Stimulated activated CD4-positive, alpha-beta T cell treated with anti-CD3 and anti-CD28 coated beads, Interleukin-2, amount 100 ng/mL, for 4 hours (primary cell): ENCODE measurements at places on chromosomes 7 and 10.

DNA sequence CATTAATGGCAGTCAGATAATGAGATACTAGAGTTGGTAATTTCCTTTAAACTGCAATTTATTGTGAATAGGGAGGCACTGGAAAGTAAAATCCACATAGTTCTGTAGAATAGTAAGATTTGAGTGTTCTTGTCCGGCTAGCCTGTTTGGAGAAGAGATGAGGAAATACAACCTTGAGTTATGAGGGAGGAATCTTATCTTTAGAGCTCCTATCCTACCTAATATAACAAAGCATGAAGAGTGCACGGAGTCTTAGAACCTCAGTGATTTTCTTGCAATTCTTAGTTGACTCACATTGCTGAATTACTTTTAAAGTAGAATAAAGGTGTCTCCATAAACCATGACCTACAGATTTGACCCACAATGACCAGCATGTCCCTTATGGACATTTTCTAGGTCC is 73.4 kb downstream of the ATAD1 start:
- no peak for DNase-seq

DNA sequence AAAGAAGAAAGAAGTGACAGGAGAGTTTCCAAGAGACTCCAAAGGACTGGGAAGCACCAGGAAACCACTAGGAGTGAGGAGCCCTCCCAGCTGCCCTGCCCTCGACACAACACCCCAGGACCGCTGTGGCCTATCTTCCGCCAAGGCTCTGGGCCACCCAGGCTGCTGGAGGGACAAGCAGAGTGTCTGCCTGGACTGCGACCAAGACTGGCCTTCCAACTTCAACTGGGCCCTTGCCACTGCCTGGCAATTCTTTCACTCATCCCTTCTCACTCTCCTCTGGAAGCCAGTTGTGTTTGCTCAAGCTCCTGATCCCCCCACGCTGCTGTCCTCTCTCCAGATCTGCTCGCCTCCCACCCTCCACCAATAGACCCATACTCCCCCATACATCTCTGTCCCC is 10.2 kb downstream of the KIAA1549 start:
- no peak for DNase-seq

- no peak for DNase-seq
Measured at GRCh38 chr7:27205325-27206280, 5.7 kb upstream of the HOXA13 start.

GRCh38 chr7:106339513-106340246 is 54.9 kb upstream of the NAMPT start:
- no peak for DNase-seq

DNA sequence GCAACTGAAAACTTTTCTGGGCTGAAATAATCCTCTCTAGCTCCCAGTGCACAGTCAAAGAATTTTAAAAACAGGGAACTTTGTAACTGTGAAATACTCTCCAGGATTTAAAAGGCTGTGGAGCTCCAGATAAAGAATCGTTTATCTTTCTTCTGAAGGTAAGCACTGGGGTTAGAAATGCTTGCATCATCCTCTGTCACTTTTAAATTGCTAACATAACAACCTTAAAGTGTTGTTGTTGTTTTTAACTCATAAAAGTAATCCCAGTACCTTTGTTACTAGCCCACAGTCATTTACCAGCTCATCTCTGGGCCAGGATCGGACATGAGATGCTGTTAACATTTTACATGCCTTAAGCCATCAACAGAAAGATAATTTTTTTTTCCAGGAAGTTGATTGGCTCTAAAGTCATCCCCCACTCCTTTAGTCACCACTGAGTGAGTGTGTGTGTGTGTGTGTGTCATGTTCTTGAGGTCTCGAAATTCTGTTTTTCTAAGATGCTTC is at the start of gene SLC39A12:
Gene SLC39A12 (plus strand): TSS at position 51 of the 504 bp plus-strand sequence. CDS start 1,359 bp downstream, outside the sequence.
- no peak for DNase-seq

DNA sequence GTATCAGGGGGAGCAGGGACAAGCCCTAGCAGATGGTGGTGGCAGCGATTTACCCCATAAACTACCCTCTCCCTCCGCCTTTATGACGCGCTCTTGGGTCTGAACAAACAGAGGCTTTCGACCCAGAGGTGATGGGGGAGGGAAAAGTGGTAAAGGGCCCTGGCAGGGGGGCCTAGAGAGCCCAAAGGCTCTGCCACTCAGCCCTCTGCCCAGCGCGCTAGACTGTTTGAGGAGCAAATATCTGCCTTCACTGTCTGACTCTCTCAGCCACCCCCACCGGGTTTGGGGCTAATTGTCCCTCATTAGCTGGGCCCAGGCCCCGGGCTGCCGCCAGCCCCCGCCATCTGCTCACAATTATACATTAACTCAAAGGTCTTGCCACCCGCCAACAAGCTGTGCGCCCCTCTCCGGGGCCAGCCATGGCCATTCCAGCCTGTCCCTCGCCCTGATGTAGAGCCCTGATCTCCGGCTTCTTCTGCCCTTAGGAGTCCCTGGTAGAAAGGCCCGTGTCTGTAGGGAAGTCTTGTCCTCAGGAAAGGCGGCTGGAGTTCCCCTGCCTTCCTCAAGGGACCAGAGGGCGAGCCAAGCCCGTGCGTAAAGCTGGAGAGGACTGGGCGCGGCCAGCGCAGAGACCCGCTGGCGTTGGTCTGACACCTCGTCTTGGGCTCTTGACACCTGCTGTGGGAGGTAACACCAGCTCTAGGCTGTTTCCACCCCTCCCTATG is 1.9 kb upstream of the PAX4 start:
- no peak for DNase-seq

- DNase-seq: no peak
Measured at GRCh38 chr7:125112850-125113249, 183.2 kb upstream of the POT1 start.

- no peak for DNase-seq
Measured at GRCh38 chr10:50552308-50552707, 71.4 kb downstream of the SGMS1 start.

- DNase-seq: no peak
Measured at GRCh38 chr10:57262892-57263291, 901.8 kb upstream of the ZWINT start.

DNA sequence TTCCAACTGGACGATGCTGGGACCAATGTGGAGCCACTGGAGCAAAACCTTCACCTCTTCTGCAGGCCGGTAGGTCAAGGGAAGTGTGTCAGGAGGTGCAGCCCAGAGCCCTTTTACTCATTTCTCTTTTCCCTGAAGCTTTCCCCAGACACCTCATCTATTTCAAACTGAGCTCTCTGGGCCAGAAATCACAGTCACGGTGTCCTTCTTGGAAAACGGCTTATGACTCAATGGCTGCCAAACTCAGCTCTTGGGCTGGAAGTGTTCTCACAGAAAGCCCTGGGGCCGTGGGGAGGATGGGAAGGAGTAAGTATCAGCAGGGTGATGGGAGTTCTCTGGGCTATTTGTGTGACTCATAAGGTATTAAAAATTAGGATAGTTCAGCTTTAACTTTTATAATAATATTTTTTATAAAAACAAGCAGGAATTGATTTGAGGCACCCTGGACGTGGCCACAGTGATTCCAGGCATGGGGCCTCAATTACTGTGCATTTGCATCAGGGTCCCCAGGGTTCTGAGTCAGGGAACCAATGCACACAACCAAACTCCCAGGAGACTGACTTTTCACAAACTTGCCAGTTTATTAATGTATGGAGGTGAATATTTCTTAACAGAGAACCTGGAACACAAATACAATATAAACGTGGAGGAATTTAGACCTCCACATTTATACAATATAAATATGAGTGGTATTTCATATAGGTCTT is 187.4 kb upstream of the TMEM72 start:
- DNase-seq: no peak

GRCh38 chr10:4075443-4075842 is 290.4 kb upstream of the KLF6 start:
- no peak for DNase-seq

GRCh38 chr10:78934532-78934898 is 134.3 kb upstream of the ZMIZ1 start:
- DNase-seq: no peak

DNA sequence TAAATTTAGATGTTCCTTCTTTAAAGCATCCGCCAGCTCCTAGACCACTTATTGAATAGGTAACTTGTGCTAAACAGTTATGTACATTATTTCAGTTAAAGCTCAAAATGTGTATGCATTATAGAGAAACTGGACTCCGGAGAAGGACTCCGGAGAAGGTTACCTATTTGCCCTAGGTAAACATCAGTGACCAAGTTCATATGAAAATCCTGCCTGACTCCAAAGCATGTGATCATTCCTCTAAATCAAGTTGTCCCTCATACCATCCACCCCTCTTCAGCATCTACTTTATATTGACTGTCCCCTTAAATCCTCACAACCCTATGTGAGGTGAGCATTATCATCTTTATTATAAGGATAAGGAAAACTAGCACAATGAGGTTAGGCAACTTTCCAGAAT is 147.5 kb downstream of the SRPK2 start:
- no peak for DNase-seq

DNA sequence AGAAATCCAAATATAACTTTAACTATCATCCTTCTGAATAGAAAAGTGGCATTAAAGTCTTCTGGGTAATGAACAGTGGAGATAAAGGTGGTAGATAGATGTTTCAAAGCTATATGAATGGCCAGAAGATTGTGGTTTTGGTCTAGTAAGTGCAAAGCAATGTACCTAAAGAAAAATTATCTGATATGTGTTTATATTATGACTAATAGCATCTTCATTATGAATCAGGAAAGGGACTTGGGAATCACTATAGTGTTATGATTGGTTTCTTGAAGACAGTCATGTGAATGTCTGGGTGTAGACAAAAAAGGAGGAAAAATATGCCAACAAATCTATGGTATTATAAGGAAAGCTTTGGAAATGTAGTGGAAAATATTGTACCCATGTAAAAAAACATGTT is 3.0 kb downstream of the ZNF518A start:
- no peak for DNase-seq

- DNase-seq: no peak
Measured at GRCh38 chr7:139183878-139184338, 47.1 kb upstream of the UBN2 start.

GRCh38 chr7:92973293-92973731 is 136.9 kb upstream of the CDK6 start:
- DNase-seq: no peak

- DNase-seq: no peak
Measured at GRCh38 chr10:123637326-123637880, 28.8 kb upstream of the GPR26 start.

DNA sequence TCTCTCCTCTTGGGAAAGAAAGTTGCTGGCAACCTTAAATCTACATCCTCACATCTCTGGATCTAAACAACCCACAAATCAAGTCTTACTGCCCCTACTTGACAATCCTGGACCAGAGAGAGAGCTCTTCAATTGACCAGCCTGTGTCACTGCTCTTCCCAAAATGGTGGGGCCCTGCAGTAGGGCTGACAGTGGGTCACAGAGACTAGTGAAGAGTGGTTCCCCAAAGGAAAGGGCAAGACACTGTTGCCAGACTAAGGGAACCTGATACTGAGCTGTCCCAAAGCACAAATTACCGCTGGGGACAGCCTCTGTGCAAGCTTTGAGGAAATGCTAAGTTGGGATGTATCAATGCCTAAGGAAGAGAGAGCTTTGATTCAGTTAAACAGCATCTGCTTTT is 4.5 kb upstream of the GPRIN2 start:
- DNase-seq: no peak
